ENCODE measurements at places on chromosomes 4 and X.

DNA sequence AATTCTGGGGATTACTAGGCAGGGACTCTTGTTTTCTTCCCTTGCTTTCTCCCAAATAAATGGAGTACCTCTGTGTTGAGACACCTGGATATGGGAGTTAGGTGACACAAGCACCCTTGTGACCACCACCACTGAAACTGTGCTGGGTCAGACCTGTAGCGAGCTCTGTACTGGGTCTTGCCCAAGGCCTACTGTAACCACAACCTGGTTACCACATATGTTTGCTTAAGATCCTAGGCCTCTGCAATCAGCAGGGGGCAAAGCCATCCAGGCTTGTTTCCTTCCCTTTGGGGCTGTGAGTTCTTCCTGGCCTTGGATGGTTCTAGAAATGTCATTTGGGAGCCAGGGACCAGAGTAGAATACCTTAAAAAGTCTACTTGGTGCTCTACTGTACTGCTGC is 49.4 kb downstream of the LPAR4 start:
- H3K27ac ChIP-seq: no peak overlapping the region
- no peaks in the 10 kb centered on the region for H3K36me3 ChIP-seq
- no peak overlapping the region for H3K4me3 ChIP-seq
- DNase-seq: no peak

GRCh38 chrX:137166591-137166990 is 132.8 kb upstream of the GPR101 start:
- no peaks in the 10 kb centered on the region for H3K4me1 ChIP-seq
- H3K27ac ChIP-seq: no peak overlapping the region
- H3K4me3 ChIP-seq: no peak overlapping the region
- no peaks in the 10 kb centered on the region for H3K36me3 ChIP-seq

DNA sequence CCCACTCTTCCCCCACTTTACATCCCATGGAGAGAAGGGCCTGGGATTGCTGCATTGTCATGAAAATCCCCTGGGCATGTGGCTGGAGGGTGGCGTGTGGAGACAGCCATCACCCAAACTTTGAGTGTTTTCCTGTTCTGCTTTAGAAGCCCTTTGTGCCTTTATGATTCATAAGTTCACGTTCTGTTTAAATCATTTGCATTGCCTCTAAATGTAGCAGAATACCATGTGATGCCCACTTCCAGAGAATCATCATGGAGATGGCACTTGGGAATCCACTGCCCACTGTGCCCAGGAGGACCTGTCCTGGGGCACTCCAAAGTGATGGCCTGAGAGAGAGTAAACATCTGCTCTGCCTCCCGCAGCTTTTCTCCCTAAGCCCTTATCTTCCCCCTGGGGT is 52.8 kb downstream of the MED28 start:
- no peaks in the 10 kb centered on the region for H3K27me3 ChIP-seq
- no peak for DNase-seq
- H3K4me1 ChIP-seq: no peaks in the 10 kb centered on the region
- H3K4me3 ChIP-seq: no peak overlapping the region
- H3K36me3 ChIP-seq: no peaks in the 10 kb centered on the region

DNA sequence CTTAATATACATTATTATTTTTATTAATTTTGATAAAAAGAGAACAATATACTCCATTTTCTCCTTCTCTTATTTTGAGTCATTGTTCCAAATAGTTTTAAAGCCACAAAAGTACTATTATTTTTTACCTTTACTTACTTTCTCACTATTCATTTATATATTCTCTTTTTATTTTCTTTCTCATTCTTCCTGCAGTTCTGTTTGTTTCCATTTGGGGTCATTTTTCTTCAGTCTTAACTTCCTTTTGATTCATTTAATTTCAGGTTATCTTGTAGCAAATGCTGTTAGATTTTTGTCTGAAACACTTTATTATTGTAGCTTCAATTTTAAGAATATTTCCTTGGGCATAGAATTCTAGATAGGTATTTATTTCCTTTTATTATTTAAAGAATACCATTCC is 438.6 kb upstream of the EPHA5 start:
- H3K4me1 ChIP-seq: no peaks in the 10 kb centered on the region
- no peak overlapping the region for H3K4me3 ChIP-seq
- H3K27me3 ChIP-seq: no peaks in the 10 kb centered on the region
- H3K27ac ChIP-seq: no peak overlapping the region
- no peaks in the 10 kb centered on the region for H3K36me3 ChIP-seq

DNA sequence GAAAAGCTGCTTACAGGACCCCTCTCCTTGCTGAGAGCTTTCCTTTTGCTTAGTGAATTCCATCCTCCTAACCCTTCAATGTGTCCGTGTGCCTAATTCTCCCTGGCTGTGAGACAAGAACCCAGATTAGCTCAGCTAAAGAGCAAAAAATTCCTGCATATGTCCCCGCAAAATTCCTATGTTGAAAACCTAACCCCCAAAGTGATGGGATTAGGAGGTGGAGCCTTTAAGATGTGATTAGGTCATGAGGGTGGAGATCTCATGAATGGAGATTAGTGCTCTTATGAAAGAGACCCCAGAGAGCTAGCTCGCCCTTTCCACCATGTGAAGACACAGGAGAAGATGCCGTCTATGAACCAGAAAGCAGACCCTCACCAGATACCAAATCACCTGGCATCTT is 503.0 kb upstream of the DIAPH2 start:
- no peak overlapping the region for H3K4me3 ChIP-seq
- no peak overlapping the region for H3K27ac ChIP-seq
- no peaks in the 10 kb centered on the region for H3K27me3 ChIP-seq
- H3K4me1 ChIP-seq: no peaks in the 10 kb centered on the region
- DNase-seq: no peak

All from vagina (tissue), 2 donors.